Kidney epithelial cell (primary cell): ENCODE measurements at places on chromosomes 5 and 9.

DNA sequence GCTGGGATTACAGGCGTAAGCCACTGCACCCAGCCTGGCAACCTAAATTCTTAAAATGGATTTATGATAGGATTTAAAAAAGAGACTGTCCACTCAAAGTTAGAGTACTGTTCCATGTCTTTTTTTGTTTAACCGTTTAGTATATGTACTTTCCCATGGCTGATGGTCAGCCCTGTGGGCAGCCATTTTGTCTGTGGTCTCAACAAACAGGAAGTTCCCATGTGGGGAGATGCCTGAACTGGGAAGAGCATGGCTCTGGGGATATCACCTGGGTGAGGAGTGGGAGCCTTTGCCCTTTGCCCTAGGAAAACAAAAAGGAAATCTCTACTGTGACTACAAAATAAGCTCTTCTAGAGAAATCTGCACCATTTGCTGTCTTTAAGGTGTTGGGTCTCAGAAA, 27.5 kb upstream of the GNPDA1 start:
- DNase-seq: no peak

DNA sequence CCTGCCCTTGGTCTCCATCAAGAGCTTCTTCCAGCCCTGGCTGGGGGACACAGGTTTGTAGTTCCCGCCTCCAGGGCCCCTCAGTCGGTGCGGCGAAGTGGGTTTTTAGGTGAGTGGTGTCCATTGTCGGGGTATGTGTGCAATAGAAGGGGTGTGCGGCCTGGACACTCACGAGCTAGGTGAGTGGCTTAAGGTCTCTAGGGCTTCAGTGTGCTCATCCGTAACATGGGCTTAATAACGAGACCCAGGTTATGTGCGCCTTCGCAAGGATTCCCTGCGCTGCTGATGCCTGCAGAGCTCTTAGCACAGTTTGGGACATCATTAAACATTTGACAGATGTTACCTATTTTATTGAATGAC, 656 bp downstream of the CEP78 start:
- DNase-seq: no peak

GRCh38 chr9:14127656-14128055, 186.3 kb downstream of the NFIB start:
- no peak for DNase-seq

- no peak for DNase-seq
Measured at GRCh38 chr5:74268297-74268696, 372.2 kb downstream of the ENC1 start.

DNA sequence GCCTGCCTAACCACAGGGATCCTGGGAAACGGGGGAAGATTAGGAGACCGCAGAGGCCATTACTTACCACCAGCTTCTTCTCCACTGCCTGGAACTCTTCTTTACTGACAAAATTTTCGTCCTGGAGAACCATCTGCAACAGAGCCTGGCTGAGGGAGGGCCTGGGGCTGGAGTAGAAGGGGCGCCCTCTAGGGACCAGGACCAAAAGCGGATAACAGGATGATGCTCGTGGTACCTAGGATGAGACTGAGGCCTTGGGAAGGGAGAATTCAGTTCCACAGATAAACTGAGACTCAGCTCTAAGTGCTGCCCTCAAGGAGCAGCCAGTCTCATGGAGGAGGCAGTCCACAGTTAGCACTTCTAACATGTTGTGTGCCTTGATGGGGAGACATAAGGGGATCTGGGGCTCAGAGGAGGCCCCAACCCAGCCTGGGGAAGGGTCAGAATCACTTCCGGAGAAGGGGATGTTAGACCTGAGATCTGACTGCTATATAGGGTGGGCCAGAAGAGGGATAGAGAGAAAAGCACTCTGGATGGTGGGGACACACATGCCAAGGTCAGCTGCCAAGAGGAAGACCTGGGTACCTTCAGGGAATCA, 1.2 kb downstream of the SPATA24 start:
- DNase-seq: no peak

GRCh38 chr5:98771382-98772109, 1.9 kb upstream of the RGMB start:
- no peak for DNase-seq
